Stimulated activated CD8-positive, alpha-beta memory T cell treated with anti-CD3 and anti-CD28 coated beads, Interleukin-7, amount 100 ng/mL, for 4 hours (primary cell): ENCODE measurements at places on chromosomes 7 and 10.

DNA sequence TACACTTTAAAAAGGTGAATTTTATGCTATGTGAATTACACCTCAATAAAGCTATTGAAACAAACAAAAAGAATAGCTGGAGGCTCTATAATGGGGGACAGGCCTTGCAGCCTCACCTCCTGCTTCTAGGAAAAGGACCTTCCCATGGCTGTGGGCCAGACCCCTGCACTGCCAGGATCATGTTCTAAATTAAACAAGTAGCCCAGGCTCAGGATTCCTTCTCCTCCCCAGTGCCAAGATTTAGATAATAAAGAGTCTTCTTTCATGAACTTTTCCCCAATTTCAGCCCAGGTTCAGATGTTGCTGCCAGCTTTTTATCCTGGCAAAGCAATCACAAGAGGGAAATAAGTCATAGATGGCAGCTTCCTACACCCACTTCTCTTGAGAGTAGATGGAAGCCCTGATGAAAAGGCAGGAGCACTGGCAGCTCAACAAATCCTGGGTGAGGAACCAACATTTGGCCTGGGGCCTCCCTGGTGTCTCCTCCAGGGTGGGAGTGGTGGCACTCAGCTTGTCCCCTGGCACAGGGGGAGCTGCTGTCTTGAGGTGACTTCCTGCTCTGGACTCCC, 22.2 kb upstream of the CAMK2B start:
- DNase-seq, result no peak

- no peak for DNase-seq
Observed at GRCh38 chr10:20877986-20878983, 18.8 kb downstream of the NEBL start.

- DNase-seq, result no peak
Observed at GRCh38 chr7:99209781-99210180, 1.9 kb upstream of the KPNA7 start.

- peak; percentile 57 for DNase-seq
Observed at GRCh38 chr10:71727105-71727737, 7.6 kb upstream of the C10orf105 start.

DNA sequence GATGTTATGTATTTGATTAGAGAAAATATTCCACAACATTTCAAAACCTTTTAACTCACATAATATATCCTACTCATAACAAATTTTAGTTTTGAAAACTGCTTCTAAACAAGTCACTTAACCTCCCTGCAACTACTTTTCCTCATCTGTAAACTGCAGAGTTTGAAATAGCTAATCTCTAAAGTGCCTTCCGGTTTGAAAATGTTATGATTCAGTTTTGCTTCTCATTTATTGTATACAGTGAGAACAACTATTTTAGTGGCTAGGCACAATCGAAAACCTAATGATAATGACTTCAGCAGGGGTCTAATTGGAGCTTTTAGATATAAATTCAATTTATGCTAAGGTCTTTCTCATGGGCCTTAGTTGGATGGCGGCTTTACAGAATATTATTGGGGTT, 30.7 kb upstream of the TEX47 start:
- no peak for DNase-seq

- DNase-seq, result no peak
Observed at GRCh38 chr10:990808-991207, 2.6 kb downstream of the GTPBP4 start.

GRCh38 chr7:24896031-24896501, 83.9 kb downstream of the OSBPL3 start:
- DNase-seq, result no peak

- no peak for DNase-seq
Observed at GRCh38 chr7:69561266-69561960, 36.9 kb upstream of the AUTS2 start.

GRCh38 chr7:16298221-16298620, 123.1 kb downstream of the CRPPA start:
- DNase-seq, result no peak

GRCh38 chr10:79053481-79054202, 15.1 kb upstream of the ZMIZ1 start:
- no peak for DNase-seq

DNA sequence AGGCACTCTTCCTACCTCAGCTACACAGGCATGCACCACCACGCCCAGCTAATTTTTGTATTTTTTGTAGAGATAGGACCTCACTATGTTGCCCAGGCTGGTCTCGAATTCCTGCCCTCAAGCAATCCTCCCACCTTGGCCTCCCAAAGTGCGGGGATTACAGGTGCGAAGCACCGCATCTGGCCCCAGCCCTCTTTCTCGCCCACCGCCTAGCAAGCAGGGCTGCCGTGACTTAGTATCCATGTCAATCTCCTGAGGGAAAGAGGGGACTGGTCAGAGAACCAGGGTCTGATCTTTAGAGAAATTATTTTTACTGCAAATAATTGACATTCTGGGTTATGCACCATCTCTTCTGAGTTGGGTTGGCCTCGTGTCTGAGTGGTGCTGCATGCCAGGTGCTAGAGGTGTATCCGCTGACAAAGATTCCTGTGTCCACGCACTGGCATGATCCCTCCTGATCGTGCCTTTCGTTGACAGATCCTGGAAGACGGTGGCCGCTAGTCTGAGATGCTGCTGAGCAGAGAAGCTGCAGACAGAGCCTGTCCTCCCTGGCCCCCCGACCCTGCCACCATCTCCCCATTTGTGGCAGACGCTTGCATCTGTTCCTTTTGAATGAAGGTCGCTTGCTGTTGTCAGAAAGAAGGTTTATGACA, 22.7 kb downstream of the WIPI2 start:
- DNase-seq, result no peak

GRCh38 chr7:27611059-27611458, 51.6 kb downstream of the HIBADH start:
- no peak for DNase-seq

GRCh38 chr7:157567666-157568065, 230.9 kb downstream of the DNAJB6 start:
- no peak for DNase-seq

DNA sequence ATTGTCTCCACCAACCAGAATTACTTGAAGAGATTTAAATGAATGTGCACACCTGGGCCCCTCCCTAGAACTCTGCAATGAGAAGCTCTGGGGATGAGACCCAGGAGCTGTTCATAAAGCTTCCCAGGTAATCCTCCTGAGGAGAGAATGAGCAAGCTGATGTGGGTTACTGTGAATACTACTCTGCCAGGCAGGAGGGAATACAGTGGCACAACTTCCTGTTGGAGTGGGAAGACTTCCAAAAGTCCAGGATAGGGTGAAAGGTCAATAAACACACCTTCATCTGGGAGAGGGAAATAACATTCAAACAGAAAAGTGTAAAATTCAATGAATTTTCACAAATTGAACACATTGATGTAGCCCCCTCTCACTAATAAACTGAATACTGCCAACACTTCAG, 351.4 kb downstream of the ABCA13 start:
- no peak for DNase-seq

GRCh38 chr7:74074770-74075169, 8.8 kb upstream of the LIMK1 start:
- DNase-seq, result no peak

DNA sequence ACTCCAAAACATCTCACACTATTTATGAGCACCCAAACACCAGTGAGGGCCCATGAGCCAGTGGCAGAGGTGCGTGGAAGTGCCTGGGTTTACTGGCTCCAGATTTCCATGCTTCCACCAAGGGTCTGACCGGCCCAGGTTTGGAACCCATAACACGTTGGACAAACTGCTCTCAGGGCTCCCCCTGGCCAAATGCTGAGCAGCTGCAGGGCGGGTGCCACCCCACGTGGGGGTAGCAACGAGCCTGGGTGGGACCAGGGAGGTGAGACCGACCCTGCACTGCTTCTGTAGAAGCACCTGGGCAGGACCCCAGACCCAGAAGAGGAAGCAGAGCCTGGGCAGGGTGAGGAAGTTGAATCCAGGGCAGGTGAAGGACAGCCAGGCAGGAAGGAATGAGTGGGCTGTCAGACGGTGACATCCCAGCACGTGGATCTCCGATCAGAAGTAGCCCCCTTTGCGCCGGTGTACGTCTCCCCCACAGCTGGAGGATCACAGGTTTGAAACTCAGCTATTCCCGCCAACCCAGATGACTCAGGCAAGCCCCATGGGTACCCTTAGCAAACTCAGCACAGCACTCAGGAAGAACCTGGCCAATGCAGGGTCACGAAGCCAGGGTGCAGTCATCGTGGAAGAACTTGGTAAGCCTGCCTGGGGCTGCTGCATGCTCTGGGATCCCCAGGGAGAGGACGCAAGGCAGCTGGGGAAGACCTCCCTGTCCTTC, 100.4 kb upstream of the DDC start:
- no peak for DNase-seq

- no peak for DNase-seq
Observed at GRCh38 chr10:93482145-93482834, at the start of gene MYOF. MYOF (minus strand) TSS chr10:93482334; CDS start chr10:93482194, 140 bp downstream.

GRCh38 chr10:28761084-28761846, 83.9 kb downstream of the BAMBI start:
- no peak for DNase-seq

DNA sequence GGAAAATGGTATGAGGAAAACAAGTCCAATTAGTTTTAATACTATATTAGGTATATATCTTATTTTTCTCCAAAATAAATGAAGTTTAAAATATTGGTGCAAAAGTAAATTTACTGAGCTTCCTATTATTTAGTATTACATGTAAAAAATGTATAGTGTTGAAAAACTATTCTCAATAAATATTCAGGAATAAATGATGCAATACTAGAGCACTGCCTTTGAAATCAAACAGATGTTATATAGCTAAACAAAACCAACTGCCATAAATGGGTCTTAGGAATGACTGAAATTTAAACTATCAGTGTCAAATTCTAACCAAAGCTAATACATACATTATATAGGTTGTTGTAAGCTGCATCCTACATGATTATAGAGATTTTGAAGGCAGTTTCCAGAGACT, 1434.0 kb upstream of the LRRTM3 start:
- DNase-seq, result no peak

DNA sequence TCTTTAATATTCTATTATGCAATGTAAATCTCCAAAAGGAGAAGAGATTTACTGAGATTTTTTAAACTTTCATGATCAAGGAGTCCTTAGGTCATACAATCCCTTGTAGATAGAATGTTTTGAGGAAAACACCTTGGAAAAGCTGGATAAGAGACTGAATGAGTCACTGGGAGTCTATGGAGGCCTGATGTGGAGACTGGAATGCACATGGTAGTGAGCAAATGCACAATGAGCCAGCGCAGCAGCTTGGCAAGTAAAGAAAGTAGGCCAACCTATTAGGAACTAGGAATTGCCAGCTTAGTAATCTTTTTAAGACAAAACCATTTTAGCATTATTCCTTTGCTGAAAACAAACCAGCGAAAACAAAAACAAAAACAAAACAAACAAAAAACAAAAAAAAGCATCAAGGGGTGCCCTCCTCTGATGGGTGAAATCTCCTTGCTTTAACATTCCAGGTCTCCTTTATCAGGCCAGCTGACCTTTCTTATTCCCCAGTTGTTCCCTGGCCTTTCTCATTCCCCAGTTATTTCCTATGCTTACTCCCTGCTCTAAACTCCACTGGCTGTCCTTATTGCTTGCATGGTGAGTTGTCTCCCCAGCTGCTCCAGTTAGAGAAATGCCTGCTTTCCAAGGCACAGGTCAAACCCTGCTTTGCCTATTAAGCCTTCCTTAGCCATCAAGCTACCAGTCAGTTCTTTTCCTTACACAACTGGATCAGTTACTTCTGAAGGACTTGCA, 135.8 kb downstream of the PLCE1 start:
- DNase-seq, result no peak

DNA sequence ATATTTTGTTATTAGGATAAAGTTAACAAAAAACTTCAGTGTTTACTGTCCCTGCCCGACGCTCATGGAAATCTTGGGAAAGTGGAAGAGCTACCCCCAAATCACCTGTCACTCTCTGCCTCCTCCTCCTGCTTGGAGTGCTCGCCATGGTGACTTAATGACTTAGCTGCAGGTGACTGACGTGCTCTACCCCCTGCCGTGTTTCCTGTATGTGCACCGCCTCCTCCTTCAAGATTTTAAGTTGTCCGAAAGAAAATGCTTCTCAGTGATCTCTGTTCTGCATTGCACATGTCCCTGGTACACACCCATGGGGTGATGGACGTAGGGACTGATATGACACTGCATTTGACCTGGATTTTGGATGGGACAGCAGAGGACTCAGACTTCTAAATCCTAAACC, 338.8 kb upstream of the SHH start:
- no peak for DNase-seq

- no peak for DNase-seq
Observed at GRCh38 chr10:87760195-87760905, 57.7 kb downstream of the ATAD1 start.

DNA sequence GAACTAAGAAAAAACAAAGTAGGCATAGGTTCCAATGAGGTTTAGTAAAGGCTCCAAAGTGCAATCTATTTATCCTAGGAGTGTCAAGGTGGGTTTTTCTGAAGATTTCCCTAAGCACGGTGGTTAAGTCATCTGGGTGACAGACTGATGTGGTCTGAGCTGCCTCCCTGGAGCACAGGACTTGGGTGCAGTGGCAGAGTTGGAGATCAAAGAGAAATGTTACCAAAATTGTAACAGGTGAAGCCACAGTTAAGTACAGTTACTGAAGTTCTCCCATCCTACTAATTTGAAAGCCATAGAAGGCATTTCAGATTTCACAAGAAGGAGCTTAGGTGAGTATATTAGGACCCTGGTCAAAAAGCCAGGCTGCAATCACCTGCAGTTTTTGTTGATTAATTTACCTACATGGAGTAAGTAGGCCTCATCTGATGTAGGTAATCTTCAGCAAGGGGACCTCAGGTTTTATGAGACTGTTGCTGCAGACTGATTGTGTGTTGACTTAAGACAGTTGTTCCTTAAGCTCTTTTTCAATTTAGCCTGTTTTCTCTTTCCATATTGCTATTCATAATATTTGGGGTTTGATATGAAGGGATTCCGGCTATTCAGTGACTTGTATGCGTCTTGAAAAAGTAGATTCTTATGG, 3.0 kb downstream of the DLX6 start:
- no peak for DNase-seq

DNA sequence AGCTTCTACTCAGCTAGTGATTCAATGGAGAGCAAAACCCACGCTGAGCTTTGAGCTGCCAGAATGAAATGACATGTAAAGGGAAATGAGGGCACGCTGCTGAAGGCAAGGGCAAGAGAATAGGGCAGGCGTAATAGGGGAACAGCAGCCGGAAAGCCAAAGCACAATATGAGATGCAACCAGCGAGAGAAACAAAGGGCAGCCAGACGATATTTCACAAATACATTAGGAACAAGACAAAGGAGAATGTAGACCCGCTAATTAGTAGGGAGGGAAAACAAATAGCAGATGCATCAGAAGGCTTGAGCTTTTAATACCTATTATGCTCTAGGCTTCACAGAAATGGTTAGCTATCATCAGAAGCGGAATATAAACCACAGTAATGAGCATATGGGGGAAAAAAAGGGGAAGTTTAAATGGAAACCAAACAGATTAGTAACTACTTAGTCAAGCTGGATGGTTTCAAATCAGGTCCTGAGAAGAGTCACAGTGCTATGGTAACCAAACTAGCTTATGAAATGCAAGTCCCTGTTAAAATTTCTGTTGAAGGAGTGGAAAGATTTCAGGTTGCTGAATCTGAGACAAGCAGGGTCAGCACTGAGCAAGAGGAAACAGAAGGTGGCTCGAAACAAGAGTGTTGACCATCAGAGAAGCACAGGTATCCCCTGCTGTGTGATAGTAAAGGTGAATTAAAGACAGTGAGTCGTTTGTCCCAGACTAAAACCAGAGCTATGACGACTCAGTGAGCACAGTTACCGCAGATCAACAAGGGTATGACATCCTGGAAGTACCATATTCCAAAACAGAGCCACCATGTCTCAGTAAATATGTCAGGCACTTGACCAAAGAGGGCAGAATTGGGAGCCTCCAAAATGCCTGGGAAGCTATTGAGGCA, 496.9 kb upstream of the CELF2 start:
- DNase-seq, result no peak
